ENCODE measurements at places on chromosomes 5 and 9.
A peak's percentile ranks its signal among the peaks of the same experiment; 100 is the strongest.

GRCh38 chr5:135489466-135490244, 37.5 kb upstream of the TIFAB start:
- DNase-seq, result no peak

DNA sequence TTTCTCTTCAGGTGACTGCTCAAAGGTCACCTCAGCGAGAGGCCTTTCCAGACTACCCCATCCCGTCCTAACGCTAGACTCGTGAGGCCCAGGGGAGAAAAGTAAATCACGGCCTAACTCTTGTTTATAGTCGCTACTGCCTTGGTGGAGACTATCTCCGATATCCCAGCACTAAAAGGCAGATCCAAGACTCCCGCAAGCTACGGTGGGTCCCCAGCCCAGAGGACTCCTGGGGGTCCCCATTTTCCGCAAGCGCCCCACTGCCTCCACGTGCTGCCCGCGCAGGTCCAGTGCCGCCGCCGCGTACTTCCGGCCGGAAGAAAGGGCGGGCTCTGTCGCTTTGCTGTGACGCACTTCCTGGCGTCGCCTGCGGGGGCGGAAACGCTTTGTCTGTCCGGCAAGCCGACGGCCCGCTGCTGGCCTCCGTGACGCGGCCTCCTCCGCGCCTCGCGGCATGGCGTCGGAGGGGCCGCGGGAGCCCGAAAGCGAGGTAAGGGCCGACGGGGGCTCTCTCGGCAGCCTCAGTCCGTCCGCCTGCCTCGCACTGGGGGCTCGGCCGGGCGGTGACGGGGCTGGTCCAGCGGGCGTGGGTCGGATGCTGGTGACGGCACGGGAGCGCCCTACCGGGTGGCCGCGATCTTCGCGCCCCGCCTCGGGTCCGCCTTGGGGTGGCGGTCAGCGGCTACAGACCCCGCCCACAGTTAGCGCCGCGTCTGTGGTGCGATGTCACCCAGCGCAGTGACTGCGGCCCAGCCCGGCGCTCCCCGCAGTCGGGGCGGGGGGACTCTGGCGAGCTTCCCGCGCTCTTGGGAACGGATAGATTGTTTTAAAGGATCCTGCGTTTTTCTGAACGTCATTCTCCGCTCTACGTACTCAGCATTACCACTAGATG, at the start of gene SECISBP2:
TSS of gene SECISBP2 (plus strand) at position 378 of the 892 bp plus-strand sequence. CDS start at position 455, 77 bp downstream.
- peak; percentile 92 for DNase-seq

DNA sequence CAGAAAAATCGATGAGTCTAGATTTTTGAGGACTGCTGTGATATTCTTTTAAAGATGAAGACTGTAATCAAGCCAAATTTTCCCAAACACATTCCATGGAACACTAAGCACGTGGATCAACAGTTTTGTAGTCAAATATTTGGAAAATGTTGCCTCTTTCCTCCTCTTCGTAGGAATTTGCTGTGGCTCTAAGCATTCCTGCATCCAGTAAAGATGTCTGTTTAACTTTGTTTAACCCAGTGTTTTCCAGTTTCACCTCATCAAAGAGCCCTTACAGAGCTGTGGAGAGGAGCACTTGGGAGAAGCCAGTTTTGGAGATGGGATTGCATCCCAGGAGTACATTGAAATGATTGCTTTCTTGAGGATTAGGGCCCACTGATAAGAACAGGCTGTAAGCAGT, 58.9 kb downstream of the INSYN2B start:
- DNase-seq, result no peak

DNA sequence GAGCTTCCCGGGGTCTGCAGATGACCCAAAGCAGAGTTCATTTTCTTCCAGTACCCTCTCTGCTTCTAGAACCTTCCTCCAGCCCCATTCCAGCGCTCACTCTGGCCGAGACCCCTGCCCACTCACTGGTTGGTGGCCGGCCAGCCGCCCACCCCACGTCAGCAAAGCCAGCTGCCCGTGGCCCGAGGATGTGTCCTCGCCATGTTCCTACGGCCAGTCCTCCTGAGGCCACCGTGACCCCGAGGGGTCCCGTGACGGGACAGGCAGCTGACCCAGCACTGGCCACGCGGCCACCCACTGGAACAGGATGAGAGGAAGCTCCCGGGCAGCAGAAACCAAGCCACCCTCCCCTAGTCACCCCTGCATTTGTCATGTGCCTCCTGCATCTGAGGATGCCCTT, 39.1 kb upstream of the SLC6A19 start:
- DNase-seq, result no peak

DNA sequence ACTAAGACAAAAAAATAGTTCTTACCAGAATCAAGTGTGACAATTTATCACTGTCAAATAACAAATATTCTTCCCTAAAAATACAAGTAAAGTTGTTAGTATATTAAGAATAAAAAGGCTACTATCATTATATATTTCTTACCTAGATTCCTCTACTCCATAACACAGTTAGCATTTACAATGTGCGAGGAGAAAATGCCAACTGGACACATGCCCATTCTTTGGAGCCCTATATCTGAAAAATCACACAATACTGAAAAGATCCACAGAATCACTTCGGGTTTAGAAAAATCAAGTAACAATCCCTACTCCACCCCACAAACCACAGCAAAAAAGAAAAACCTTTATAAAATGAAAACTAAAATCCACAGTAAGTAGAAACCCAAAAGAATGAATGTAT, 70.9 kb downstream of the PKD2L2 start:
- no peak for DNase-seq

GRCh38 chr5:24623031-24623430, 21.7 kb downstream of the CDH10 start:
- DNase-seq, result no peak

- peak; percentile 13 for DNase-seq
Measured at GRCh38 chr5:93677359-93677891, 64.0 kb downstream of the POU5F2 start.

GRCh38 chr5:103410172-103410571, 151.6 kb downstream of the MACIR start:
- no peak for DNase-seq

DNA sequence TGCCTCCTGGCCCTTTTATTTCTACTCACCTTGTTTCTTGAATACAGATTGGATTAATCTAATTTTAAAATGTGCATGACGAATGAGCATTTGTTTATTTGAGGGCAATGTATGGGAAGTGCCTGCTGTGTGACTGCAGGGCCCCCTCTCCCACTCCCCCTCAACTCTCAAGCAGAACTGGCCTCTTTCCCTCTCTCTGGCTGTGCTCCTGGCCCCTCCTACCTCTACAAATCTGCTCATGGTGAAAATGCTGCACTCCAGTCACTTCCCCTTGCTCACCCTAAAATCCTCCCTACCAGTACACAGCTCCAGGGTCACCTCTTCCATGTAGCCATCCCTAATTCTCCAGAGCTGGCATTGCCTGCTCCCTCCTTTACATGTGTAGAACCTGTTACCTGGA, 17.2 kb upstream of the NDST1 start:
- no peak for DNase-seq

DNA sequence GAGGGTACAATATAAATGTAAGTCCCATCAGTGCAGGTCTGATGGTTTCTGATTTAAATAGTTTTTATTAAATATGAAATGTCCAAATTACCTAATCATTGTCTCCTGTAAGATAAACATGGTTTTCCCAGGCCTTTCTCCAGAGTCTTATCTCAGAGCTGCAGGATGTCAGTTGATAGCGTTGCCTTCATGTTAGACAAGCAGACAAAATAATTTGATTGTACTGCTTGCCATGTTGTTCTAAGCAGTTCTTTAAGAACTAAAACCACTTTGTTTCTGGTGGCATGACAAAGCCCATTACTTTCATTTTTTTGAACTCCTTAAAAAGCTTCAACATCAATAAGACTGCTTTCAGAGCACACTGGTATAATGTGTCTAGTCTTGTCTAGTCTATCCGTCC, 1073.5 kb downstream of the MAT2B start:
- DNase-seq, result no peak

- DNase-seq, result no peak
Measured at GRCh38 chr9:83511051-83511450, 27.1 kb downstream of the FRMD3 start.

- DNase-seq, result no peak
Measured at GRCh38 chr5:96093340-96093739, 131.7 kb upstream of the ELL2 start.

GRCh38 chr9:119662329-119662728, 293.1 kb upstream of the BRINP1 start:
- no peak for DNase-seq

DNA sequence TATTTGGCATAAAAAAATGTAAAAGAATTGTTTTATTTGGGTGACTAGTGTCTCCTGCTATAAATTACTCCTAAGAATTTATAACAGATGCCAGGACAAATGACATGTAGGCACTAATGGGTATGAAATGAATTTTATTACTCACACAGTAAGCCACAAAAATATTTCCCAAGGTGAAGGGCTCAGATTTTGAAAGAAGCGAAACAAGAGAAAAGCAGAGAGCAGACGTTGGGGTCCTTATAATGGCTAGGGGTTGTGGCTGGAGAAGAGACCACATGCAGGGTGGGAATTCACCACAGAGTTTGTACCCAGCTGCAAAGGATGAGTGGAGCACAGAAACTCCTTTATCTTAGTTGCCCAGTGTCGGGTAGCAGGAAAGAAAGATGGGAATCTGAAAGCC, 45.0 kb upstream of the PRR16 start:
- DNase-seq, result no peak

DNA sequence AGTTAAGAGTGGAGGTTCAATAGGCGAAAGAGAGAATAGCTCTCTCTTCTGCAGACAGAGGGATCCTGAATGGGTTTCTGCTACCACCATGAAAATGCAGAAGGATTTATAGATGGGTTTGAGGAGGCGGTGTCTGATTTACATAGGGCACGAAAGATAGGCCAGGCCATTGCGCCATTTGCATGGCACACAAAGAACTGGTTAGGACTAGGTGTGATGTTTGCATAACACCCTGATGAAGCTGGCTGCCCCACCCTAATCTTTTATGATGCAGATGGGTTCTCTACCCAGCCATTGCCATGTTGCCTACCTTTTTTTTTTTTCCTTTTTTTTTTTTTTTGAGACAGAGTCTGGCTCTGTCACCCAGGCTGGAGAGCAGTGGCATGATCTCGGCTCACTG, 51.4 kb upstream of the PDZD2 start:
- no peak for DNase-seq

- DNase-seq, result no peak
Measured at GRCh38 chr9:18675973-18676372, 202.0 kb downstream of the ADAMTSL1 start.

DNA sequence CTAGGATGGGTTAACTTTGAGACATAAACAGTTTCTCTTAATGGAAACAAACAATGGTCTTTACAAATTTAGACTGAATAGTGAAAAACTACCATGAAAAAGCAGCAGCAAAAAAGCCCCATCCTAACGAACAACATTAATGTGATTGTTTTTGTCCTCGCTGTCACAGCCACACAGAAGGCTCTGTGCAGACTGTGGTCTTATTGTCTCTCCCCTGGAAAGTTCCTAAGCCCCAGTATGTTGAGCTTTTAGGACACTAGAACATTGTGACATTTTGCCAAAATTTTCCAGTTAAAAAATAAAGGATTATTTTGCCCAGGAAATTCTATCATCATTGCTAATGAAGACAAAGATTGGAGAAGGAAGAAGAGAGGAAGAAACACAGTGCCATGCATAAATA, 12.6 kb upstream of the SOWAHA start:
- peak; percentile 59 for DNase-seq

GRCh38 chr5:28473531-28474107, 1435.2 kb upstream of the CDH9 start:
- no peak for DNase-seq

DNA sequence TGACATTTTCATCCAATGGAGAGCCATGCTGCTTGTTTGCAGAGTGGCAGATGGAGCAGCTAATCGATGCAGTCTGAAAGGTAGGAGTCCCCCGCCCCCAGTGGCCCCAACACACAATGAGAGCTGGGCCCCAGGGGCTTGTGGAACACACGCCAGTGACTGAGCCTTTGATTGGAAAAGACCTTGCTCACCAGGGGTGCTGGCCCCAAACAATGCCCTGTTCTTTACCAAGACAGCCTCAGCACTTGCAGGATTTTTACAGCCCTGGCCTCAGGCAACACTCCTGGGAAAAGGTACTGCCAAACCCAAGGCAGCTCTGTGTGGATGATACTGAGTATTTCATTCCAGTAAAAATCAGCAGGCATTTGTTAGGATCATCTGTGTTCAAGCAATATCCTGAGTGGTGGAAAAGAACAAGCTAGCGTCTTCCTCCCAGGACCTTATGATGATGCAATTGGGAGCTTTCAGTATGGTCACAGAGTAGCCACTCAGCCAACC, 276.8 kb upstream of the CLINT1 start:
- DNase-seq, result no peak

GRCh38 chr9:133371261-133371711, 4.6 kb downstream of the SURF4 start:
- no peak for DNase-seq

DNA sequence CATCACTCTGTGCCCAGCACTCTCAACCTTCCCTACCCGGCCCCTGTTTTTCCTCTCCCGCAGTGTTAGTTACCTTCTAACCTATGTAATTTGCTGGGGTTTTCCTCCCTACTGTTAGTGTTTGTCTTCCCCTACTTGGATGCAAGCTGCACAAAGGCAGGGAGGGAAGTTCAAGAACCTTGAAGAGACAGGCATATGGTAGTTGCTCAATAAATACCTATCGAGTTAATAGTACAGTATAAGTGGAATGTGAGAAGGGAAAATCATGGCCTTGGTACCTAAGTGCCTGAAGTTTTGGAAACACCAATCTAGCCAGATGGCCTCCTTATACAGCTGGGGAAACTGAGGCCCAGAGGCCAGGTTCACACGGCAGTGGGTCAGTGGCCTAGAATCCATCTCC, 24.2 kb downstream of the PDGFRB start:
- no peak for DNase-seq

- DNase-seq, result no peak
Measured at GRCh38 chr5:180394031-180394636, 41.0 kb upstream of the GFPT2 start.

DNA sequence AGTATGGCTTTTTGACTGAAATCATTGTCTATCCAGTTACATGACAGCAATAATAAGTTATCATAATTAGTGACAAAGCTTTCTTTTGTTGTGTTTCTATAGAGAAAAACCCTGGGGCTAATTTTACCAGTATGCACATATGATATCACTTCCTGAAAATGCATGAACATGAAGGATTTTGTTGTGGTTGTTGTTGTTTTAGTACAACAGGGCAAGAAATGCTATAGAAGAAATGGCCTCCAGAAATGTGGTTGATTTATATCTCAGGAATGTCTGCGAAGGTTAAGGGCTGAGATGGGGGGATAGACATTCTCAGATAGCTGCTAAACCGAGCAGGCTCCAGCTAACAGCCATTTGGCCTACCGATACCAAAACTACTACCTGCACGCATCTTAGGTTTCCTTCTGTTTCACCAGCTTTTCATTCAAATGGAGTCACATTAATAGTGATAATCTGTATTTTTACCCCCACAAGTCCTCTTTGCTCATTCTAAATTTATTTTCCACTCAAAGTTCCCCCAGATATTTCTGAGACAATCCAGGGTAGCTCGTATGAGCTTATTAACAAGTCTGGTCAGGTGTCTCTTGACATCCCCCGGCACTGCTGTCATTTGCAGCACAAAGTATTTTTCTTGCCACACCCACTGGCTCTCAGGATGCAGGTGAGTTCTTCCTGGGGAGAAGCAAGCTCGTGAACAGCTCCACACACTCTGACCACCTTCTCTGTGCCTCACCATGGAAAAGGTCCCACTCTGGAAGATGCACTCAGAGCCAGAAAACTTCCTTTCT, 232.4 kb upstream of the GAS1 start:
- DNase-seq, result no peak

- no peak for DNase-seq
Measured at GRCh38 chr9:80937645-80938044, 751.7 kb downstream of the TLE1 start.

GRCh38 chr5:1765880-1766235, 33.8 kb downstream of the MRPL36 start:
- DNase-seq, result no peak

Measured in hippocampal formation (tissue), 2 donors.